ENCODE measurements at places on chromosomes 16 and 17.
A peak's percentile ranks its signal among the peaks of the same experiment; 100 is the strongest.

DNA sequence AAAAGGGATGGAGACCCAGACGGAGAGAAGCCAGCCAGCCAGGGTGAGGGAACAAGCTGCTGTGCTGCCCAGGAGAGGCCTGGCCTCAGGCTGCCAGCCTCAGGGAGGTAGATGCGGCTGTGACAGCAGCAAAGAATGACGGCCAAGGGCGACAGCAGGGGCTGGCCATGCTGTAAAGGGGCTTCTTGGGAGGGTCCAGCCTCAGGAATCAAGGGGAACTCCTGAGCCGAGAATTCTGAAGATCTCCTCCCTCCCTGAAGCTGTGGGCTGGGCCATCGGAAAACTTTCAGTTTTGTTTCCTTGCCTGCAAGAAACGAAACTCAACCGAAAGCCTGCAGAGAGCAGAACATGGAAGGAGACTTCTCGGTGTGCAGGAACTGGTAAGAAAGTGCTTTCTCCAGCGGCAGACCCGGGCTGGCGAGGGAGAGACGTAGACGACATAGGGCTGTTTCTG lies at the start of gene XAF1:
TSS of gene XAF1 (plus strand) at position 316 of the 454 bp plus-strand sequence. CDS start at position 349, 33 bp downstream.
- no peak for DNase-seq
- H3K36me3 ChIP-seq, result no peaks in the 10 kb centered on the region
- no peak within 1 kb of the TSS for H3K4me3 ChIP-seq
- H3K27ac ChIP-seq, result no peak within 1 kb of the TSS
- no peaks in the 10 kb centered on the region for H3K4me1 ChIP-seq

DNA sequence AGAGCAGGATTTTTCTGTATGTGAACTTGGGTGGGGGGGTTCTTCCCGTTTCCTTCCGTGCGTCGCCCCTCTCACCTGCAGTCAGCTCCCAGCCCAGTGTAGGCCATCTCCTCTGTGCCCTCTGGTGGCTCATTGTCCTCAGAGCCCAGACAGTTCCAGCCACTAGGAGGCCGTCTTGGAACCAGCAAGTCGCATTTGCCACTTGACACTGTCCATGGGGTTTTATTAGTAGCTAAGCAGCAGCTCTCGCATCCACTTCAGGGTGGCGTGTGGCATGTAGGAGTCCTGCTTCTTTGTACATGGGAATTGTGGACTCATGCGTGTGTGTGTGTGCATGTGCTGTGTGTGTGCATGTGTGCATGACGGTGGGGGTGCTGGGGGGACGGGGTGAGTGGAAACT lies 74.0 kb downstream of the SEC14L1 start:
- no peak overlapping the region for H3K4me3 ChIP-seq
- H3K27me3 ChIP-seq, result no peaks in the 10 kb centered on the region
- no peak overlapping the region for H3K27ac ChIP-seq
- H3K4me1 ChIP-seq, result no peaks in the 10 kb centered on the region

DNA sequence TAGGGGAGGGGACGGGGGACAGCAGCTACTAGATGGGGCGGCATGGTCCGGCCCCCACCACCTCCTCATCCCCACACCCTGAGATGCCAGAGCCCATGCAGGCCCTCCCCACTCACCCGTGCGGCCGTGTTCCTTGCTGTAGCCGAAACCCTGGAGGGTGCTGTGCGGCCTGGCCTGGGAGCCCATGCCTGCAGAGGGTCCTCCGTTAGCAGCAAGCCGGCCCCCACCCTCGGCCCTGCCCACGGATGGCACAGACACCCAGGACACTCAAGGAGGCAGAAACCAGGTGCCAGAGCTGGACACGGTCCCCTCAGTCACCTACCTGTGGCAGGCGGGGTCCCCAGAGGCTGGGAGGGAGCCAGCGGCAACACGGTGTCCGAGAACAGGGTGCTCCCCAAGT lies 5.5 kb downstream of the TEPSIN start:
- DNase-seq, result no peak
- no peak overlapping the region for H3K27ac ChIP-seq
- peaks cover 8% of the 10 kb centered on the region for H3K36me3 ChIP-seq
- peaks cover 7% of the 10 kb centered on the region for H3K4me1 ChIP-seq
- H3K27me3 ChIP-seq, result no peaks in the 10 kb centered on the region

DNA sequence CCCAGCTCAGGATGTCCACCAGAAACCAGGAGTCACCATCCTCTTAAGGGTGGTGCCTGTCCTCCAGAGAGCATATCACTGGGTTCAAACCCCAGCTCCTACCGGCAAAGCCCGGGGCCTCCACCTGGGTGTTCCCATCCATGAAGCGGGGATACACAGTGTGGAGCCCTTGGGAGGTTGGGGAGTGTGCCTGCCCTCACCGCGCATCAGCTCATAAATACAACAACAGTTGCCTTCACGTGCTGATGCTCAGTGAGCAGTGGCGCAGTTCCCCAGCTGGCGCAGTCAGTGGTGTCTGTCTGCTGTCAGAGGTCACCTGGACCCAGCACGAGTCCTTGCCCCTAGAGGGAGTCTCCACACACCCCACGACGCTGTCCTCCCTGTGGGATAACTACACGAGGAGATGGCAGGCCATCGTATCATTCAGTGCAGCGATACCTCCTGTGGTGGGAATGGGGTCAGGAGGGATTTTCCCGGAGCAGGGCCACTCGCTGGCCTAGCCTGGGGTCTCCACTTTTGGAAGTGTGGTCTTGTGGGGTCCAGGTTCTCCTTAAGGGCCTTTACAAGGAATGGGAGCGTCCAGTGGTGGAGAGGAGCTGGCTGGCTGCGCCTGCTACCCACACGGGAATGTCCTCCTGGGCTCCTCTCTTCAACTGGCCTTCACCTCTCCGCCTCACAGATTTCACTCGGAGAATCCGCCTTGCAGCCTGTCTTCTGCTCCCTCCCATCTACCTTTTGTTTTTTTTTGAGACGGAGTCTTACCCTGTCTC lies 2.3 kb upstream of the ELOB start:
- peaks cover 9% of the 10 kb centered on the region for H3K36me3 ChIP-seq
- peaks cover 2% of the 10 kb centered on the region for H3K27me3 ChIP-seq
- no peak overlapping the region for H3K4me3 ChIP-seq
- peak; percentile 53 for DNase-seq

All from endodermal cell (in vitro differentiated cells).